Gastrocnemius medialis (tissue), 4 donors: ENCODE measurements at places on chromosomes 2 and 18.

DNA sequence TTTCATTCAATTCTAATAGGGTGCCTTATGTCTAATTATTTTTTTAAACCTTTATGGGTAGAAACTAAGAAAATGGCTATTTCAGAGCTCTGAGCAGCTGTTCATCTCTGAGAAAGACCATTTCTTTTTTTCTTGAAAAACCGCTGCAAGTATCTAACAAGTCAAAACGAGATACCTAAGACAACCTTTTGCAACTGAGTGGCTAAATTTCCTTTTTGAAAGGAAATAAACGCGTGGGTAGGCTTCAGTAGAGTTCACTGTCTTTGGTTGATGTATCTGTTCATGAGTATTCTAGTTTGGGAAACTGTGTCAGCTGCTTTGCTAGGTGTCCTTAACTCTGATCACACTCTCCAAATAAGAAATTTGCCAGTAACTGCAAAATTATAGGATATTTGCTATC is 104.3 kb upstream of the LINC00305 start:
- DNase-seq, result no peak

DNA sequence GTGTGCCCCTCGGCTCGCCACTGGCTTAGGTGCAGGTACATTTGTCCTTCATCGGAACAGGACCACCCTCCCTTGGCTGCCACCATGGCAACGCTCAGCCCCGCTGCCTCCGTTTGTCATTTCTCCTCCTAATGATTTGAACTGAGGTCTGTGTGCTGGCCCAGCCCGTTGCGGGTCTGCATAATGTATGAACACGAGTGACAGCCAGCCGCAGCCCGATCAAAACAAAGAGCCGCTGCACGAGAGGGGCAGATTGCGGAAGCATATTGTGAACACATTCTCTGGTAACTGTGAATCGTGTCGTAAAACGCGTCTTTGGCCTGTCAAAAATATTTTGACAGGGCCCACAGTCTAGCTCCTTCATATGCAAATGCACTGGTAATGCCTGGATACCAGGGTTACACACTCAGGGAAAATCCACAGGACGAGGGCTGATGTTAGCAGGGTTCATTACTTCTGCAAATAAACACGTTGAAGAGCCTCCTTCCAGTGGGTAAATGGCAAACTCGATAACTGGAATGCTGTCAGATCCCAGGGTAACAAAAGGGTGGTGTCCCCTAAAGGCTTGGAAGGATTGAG is 137.0 kb downstream of the AGAP1 start:
- no peak for DNase-seq

DNA sequence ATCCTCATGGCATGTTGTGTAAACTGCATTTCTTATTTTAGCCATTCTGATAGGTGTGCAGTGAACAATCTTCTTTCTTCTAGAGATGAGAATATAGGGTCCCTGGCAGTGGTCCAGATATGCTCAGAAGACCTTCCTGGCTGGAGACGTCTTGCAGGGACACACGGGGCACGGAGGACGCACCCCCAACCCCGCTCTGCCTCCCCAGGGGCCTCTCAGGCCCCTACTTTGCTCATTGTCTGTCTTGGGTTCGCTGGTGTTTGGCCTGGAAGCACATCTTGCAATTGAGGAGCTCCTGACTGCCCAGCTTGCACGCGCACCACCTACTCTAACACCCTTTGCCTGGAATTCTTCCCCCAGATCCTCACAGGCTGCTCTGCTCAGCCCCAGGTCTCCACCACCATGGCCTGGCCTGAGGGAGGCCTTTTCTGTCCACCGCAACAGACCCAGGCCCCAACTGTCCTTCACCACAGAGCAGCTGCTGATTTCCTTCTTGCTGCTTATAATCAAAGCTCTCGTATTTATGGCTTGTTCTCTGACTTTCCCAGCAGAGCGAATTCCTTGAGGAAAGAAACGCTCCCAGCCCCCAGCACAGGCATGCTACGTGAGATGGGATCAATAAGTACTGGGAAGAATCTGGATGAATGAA is 295.9 kb upstream of the HDAC4 start:
- DNase-seq, result no peak

DNA sequence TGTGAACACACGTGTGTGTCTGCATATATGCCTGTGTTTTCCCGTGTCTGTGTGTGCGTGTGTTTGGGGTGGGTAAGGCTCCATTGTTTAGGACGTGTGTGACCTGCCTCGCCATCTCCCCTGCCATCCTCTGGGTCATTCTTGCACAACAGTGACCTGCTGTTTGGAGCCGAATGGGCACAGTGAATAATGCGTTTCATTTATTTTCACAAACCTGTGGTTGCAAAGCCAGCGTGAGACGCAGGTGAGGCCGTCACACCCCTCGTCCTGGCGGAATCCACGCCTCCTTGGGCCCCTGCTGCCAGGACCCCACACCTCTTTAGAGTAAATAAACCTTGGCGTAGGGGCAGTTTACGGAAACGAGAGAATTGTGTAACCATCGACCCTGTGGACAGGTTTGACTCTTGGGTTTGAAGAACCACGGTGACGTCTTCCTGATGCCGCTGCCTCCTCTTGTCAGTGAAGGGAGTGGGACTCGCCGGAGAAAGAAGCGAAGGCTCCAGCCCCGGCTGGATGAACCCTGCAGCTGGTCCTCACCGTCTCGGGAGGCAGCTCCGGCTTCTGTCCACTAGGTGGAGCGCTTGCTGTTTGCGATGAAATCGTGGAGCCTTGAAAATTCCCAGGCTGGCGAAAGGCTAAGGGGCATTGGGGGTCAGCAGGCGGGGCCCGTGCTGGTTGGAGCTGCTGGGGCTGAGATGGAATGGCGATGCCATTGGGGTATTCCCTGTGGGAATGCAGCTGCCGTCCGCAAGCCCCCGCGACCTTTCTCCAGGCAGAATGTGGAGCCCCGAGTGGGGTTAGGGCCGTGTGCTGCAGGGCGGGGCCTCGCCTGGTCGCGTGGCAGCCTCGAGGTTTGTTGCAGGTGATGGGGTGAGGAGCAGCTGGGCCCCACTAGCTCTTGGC is 81.1 kb downstream of the RTP5 start:
- DNase-seq, result peak; percentile 32

DNA sequence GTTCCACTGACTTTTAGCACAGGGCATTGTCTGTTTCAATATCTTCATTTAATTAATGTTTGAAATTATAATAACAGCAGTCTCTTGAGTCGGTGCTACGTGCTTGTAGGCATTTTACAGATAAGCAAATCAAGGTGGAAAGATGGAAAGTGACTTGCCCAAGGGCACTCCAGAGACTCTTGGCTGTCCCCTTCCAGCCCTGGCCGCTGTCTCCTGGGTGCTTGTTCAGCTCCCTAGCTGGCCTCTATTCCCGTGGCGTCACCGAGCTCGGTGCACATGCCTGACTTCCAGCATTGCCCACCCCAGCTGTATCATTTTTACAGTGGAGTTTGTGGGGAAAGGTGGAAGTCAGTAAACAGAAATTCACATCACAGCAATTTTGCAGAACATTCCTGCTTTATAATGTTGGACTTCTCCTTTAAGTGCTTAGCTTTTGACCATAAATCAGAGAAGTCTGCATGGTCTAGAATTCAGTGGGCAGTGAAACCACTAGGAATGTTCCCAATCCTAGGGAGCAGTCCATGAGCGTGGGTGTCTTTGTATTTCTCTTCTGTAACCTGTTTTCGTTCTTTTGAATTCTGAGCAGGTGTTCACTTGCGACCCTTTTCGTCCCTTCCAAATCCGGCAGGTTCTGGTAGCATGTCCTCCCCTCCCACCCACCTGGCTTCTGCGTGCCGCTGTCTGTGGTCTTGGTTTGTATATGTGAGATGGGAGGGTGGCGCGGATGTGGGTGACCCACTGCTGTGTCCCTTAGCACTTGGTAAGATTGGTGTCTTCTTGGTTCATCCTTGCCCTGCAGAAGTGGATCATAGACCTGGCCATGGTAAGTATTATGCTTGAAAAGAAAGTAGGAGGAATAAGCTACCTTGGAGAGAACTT is 8.4 kb downstream of the SLC66A3 start:
- no peak for DNase-seq

GRCh38 chr2:12714391-12715221 is 2.1 kb upstream of the TRIB2 start:
- no peak for DNase-seq

DNA sequence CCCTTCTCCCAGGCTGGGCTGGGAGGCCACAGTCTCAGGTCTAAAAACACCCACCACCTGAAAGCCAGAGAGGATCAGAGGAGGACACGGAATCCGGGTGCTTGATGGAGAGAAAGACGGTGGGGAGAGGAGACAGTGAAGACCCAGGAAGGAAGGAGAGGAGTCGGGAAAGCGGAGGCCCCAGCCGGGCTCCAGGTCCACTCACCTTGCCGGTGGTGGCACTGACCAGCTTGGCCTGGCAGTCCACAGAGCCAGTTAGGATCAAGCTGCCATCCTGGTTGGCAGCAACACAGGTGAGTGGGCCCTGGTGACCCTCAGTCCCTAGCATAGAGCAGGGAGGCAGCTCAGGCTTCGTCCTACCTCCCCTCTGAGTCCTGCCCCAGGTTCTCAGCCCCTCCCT is 4.3 kb downstream of the AAMP start:
- no peak for DNase-seq

- DNase-seq, result no peak
Observed at GRCh38 chr18:74513149-74513882, 17.2 kb downstream of the CNDP2 start.
